ENCODE measurements at places on chromosomes 16 and 17.

DNA sequence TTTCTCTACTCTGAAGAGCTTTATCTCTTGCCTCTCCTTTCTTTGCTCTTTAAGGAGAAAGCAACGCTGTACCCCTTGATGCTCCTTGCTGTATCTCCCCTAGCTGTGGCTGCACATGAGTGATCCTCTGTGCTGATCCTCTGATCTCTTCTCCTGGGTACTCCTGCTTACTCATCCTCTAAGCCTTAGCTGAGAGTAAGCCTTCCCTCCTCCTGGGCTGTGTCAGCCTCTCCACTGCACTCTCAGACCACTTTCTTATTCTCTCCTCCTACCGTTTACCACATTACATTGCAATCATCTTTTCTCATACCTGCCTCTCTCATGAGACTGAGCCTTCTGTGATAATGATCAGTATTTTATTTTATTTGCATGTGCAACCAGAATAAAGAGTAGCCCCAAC is 25.1 kb downstream of the SOX9 start:
- no peak for DNase-seq

GRCh38 chr16:16882766-16883165 is 503.8 kb downstream of the NPIPA7 start:
- no peak for DNase-seq

- DNase-seq: no peak
Measured at GRCh38 chr17:56672195-56672594, 78.7 kb downstream of the NOG start.

- DNase-seq: no peak
Measured at GRCh38 chr17:82055965-82056728, 4.4 kb downstream of the GPS1 start.

- no peak for DNase-seq
Measured at GRCh38 chr17:59829217-59830006, 63.3 kb downstream of the TUBD1 start.

DNA sequence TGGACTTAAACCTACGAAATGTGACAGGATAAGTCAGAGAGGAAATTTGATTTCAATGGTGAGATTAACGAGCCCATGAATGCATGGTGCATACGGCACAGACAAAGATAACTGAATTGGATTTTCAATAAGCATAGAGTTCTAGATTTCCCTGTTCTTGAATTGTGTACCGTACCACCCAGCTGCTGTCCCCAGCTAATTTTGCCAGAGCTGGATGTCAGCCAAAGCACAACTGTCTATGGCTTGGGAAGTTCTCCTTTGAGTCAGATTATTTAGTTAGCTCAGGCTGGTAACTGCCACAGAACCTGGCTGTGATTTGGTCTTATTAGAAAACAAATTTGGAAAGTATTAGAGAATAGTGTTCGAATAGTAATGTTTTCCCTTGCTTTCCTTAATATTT is 143.1 kb downstream of the CDH13 start:
- DNase-seq: no peak

GRCh38 chr17:75832652-75833400 is 11.4 kb downstream of the UNC13D start:
- DNase-seq: no peak

GRCh38 chr17:42526031-42526444 is 10.0 kb upstream of the NAGLU start:
- peak; percentile 62 for DNase-seq

DNA sequence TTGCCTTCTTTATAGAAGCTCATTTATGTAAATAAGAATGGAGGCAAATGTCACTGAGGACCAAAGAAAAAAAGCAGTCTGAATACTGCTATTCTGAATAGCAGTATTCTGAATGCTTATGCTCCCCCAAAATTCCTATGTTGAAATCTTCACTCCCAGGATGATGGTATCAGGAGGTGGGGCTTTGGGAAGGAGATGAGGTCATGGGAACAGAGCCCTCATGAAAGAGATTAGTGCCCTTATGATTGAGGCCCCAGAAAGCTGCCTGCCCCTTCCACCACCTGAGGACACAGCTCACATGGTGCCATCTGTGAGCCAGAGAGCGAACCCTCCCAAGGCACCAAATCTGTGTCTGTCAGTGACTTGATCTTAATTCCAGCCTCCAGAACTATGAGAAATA is 28.8 kb downstream of the HEATR6 start:
- DNase-seq: no peak

DNA sequence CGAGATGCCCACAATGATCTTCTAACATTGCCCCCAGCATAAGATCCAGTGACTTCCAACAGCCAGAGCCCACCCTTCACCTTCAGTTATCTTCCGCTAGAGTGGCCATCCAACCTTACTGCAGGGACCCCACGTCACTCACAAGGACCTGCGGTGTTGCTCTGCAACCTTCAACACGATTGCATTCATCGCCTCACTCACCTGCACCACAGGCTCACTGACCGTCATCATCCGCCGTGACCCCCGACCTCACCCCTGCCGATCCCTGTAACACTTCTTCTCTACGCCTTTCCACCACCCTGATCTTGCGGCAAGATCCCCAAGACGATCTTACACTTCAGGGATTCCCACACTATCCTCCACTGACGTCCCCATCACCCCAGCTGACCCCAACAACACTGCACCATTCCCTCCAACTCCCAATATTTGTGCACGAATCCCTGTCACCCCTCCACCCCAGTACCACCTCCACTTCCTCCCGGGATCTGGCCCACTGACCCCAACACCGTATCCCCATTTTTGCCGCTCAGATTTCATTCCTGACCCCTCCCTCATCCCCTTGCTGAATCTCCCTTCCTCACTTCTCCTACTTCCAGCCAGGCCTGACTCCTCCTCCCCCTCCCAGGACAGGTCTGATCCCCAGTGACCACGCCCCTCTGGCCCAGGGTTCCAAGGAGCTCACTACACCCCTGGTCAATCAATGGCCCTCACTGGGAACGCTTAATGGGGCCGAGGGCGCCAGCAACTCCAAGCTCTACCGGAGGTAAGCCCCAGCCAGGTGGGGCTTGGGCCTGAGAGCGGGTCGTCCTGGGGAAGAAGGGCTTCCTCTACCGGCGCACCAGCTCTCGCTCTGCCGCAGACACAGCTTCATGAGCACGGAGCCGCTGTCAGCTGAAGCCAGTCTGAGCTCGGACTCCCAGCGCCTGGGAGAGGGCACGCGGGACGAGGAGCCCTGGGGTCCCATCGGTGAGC is 7.6 kb downstream of the RUNDC3A start:
- no peak for DNase-seq

DNA sequence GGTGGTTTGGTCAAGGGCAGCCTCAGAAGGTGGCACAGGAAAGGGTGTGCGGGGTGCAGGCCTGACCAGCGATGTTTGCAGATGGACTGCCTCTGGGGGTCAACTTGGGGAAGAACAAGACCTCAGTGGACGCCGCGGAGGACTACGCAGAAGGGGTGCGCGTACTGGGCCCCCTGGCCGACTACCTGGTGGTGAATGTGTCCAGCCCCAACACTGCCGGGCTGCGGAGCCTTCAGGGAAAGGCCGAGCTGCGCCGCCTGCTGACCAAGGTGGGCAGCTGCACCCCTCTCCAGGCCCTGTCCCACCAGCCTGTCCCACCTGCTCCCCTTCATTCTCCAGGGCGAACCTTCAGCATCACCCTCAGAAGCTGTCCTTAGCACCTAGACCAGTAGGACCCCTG is 12.5 kb downstream of the DHODH start:
- no peak for DNase-seq

DNA sequence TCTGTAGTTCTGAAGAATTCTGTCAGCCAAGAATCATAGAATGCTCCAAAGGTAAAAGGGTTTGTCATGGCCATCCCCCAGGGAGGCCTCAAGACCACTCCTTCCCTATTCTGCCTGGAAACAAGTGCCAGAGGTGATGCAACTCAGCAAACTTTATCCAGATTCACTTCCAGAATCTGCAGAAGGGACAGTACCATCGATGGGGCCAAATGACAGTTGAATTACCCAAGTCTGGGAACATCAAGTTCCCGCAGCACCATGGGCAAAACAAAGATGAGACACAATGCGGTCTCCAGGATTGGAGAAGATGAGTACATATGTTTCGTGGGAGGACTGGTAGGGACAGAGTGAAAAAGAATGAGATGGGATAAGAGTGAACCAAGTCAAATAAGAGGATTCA is 13.7 kb upstream of the TAT start:
- DNase-seq: no peak

DNA sequence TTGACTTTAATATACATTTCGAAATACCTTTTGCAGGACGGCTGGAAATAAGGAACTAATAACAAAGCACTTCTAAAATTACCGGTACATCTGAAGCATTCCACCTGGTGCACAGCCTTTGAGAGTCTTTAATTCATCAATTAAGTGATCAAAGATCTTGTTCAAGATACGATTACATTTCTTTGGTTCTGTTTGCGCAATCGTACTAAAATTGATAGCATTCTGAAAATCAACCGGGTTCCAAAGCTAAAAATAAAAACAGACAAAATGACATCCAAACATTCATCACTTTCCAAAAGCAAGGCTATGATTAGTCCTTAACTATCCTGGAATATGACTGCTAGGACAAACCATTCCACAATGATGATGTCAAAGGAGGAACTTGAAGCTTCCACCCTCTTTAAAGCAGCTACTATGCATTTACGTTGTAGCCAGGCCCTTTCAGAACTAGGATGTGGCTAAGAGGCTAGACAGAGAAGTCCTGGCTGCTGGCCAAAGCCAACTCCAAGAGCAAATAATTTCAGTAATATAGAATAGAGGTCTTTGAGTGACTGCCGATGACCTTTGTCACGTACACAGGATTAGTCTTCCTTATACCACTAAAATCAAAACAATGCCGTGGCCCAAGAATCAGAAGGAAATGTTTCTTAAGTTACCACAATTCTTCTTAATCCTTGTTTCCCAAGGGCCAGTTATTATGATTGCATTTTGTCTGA is 299.8 kb upstream of the PSMD7 start:
- no peak for DNase-seq

GRCh38 chr17:40293363-40293762 is 5.7 kb downstream of the CDC6 start:
- no peak for DNase-seq

DNA sequence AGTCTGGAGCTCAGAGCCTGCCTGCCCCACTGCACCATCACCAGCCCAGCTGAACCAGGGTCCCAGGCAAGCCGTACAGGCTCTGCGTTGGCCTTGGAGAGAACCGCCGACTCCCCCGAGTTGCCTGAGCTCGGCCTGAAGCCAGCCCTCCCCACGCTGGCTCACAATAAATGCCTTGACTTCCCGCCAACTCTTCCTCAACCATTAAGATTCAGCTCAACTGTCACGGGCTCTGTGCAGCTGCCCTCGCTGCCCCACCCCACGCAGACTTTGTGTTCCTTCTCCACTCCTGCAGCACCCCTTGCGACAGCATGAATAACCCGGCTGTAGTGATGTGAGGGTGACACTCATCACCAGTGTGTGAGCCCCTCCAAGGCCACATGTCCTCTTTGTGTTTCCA is 4.8 kb upstream of the QPRT start:
- peak; percentile 72 for DNase-seq

GRCh38 chr17:79943347-79944241 is 92.1 kb downstream of the TBC1D16 start:
- peak; percentile 56 for DNase-seq

- no peak for DNase-seq
Measured at GRCh38 chr16:3553138-3553923, 23.9 kb downstream of the NLRC3 start.

GRCh38 chr17:83079352-83079747 is at the start of gene METRNL:
Gene METRNL, plus strand, starts transcription at chr17:83079609. Its CDS starts 207 bp downstream, at chr17:83079816.
- DNase-seq: peak; percentile 91

GRCh38 chr16:90002759-90003158 is 16.5 kb downstream of the DBNDD1 start:
- DNase-seq: no peak

- no peak for DNase-seq
Measured at GRCh38 chr16:11142261-11142630, 113.8 kb downstream of the SOCS1 start.

GRCh38 chr17:1004769-1005295 is 7.9 kb downstream of the TIMM22 start:
- DNase-seq: no peak

GRCh38 chr16:30112197-30113030 is 923 bp downstream of the GDPD3 start:
- peak; percentile 75 for DNase-seq

GRCh38 chr17:77136420-77136767 is 4.4 kb upstream of the SEC14L1 start:
- DNase-seq: no peak

- no peak for DNase-seq
Measured at GRCh38 chr17:82895087-82895486, 55.3 kb upstream of the ZNF750 start.

- DNase-seq: no peak
Measured at GRCh38 chr17:2240541-2240940, 63.0 kb downstream of the SMG6 start.

DNA sequence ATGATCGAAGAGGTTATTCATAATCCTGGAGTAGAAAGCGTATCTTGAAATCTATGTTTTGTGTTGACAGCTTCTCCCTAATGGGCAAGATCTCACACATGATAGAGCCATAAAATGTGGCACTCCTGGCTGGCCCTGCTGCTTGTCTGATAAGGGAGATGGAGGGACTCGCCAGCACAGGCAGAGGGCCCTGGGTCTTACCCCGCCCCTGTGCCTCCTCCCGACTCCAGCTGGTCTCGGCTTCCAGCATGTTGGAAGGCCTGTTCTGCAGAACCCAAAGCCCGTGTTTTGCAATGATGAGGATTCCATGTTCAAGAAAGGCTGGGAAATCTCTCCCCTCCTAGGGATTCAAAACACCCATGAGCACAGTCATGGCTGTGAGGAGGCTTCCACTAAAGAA is 106.7 kb upstream of the SDK2 start:
- no peak for DNase-seq

GRCh38 chr17:28319598-28319935 is 567 bp downstream of the TMEM97 start:
- DNase-seq: no peak

DNA sequence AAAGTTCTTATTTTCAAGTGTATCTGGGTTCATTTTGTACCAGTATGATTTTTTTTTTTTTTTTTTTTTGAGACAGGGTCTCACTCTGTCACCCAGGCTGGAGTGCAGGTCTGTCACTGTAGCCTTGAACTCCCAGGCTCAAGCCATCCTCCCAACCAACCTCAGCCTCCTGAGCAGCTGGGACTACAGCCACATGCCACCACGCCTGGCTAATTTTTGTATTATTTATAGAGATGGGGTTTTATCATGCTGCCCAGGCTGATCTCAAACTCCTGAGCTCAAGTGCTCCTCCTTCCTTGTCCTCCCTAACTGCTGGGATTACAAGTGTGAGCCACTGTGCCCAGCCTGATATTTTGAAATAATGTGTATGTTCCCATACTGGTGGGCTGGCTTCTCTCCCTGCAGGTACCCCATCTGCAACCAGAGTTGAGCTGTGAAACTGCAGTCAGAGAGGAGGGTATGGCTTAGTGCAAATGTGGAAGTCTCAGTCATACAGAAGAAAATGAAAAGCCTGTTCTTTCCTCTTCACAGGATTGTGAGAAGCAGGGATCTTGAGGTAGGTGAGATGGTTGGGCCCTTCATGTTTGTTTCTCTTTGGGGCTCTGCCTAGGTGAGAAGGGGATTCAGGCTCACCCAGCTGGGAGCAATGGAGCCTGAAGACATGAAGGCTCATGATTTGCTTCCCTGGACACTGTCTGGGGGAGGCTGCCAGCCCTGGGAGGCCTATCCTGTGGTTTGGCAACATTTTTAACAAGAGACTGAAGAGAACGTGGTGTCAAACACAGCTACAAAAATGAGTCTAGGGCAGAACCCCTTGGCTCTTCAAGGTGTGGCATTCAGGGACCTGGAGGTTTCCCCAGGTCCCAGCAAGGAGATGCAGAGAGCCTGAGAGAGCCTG is 41.3 kb upstream of the SIAH1 start:
- no peak for DNase-seq
